ENCODE measurements at places on chromosomes 3 and 15. TPM values are rescaled to one million over a fixed set of nuclear protein-coding genes. Genes with fewer than 3 reads are reported as not detected.
A peak's percentile ranks its signal among the peaks of the same experiment; 100 is the strongest.

DNA sequence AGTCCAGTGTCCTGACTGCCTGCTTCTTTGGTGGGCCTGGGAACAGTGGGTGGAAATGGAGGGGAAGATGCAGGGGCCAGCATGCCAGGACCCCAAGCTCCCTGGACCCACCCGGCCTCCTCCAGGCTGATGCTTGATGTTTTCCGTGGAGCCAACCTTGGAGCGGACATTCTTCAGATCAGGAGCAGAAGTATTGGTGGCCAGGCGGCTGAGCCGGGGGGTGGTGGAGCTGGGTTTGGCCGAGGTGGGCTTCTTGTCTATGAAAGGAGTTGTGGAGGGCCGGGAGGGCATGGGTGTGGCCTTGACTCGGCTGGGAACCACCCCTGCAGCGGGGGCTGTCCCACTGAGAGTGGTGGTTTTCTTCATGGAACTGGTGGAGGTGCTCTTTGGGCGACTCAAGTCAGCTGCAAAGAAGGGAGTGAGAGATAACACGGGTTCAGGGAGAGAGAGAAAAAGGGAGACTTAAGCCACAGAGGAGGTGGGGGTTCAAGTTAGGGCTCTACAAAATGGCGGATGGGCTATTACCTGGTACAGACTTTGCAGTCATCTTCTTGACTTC, 67.8 kb downstream of the DHX30 start:
- no peak for DNase-seq

Gene TXNRD3
- 9.8 TPM for total RNA-seq

Gene SOX14
- not detected for total RNA-seq

Gene SYNM
- 4.0 TPM for total RNA-seq

GRCh38 chr3:193744822-193745684, 152.0 kb downstream of the OPA1 start:
- no peak for DNase-seq

Gene P2RY14
- total RNA-seq, result not detected

GRCh38 chr3:126342991-126343648, 14.1 kb downstream of the KLF15 start:
- no peak for DNase-seq

- DNase-seq, result peak; percentile 62
These were observed 237.1 kb upstream of the CFAP20DC start for GRCh38 chr3:59286791-59287531.

- DNase-seq, result peak; percentile 25
These were observed 9.1 kb upstream of the HHATL start for GRCh38 chr3:42711491-42712343.

- DNase-seq, result peak; percentile 68
These were observed 7.6 kb upstream of the TMEM44 start for GRCh38 chr3:194640829-194641228.

DNA sequence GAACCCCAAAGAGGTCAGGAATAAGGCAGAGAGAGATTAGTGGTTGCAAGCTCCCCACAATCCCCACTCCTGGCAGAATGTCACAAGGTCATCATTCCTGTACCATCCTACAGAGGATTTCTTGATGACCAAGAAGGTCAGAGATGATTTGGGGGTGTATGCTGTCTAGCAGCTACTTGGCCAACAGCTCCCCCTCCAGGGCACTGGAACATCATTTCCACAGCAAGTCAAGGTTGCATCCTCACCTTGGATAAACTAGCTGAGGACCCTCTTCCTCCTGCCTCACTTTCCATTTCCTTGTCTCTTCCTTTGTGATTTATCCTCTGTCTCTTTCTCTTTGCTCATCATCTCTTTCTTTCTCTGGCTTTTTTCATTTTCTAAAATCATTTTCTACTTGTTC, 106.3 kb downstream of the PROS1 start:
- no peak for DNase-seq

DNA sequence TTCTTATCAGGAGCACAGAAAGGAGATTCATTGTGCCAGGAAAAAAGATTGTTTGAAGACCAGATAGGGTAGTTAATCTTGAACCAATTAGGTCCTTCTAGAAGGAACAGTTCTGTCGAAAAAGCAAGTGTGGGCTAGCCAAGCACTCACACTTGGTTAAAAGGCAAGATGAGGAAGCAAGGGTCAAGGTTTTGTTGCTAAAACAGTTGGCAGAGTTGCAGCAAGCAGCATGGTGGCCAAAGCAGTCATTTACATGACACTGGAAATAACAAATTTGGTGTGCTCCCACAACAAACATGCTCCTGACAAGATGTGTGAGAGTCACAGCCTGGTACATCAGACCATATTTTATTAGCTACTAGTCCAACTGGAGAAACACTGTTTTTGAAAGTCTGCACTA, 228.0 kb upstream of the CFAP20DC start:
- no peak for DNase-seq

Gene SAXO2
- 3.6 TPM for total RNA-seq

Gene GOLGA8J
- total RNA-seq, result not detected

DNA sequence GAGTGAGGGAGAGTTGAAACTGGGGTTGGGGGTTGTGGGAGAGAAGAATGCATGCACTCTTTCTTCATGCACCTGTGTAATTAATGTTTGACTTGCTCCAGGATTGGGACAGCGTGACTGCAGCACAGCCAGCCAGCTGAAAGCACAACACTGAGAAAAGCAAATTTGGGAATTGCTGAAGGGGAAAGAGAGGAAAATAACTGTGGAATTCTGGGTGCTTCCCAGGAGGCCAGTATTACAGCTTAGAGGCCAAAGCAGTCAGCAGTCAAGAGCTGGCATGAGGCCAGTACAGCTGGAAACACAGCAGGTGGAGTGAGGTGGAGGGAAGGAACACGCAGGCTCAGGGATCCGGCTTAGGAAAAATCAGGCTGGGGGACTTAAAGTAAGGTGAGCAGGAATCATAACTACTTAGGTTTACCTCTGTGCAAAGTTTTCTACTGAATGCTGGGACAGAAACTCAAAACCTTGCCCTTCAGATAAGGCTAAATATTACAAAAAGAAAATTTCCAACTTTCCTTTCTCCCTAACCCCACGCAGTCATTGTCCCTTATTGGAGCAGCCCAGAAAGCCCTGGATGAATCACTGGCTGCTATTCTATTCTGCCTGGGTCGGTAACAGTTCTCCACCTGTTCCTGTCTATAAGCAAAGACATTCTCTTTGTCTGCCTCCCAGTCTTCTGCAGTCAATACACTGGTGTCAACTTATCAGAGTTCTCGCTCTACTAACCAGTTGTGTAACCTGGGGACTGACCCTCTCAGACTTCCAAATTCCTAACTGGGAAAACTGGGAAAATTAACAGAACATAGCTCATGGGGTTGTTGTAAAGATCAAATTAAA, 167.2 kb downstream of the MAGI1 start:
- DNase-seq, result peak; percentile 95

DNA sequence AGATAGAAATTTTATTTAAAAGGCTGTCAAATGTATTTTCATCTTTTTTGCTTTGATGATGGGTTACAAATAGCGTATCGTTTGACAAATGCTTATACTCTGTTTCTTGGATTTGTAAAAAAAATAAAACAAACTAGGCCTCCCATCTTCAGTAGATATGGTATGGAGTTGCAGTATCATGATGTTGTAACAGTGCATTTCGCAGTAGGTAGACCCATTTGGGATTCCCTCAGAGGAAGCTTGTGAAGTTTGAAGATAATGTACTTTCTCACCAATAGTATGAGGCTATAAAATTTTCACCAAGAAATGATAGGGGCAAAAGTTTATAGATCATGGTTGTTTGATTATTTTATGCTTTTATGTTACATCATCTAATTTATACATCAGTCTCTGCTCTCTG, 10.8 kb downstream of the MBNL1 start:
- no peak for DNase-seq

GRCh38 chr15:64695561-64695992, 79.8 kb downstream of the RBPMS2 start:
- DNase-seq, result no peak

GRCh38 chr3:127374086-127375010, 86.5 kb upstream of the PRR20G start:
- peak; percentile 3 for DNase-seq

Gene ADPRH
- total RNA-seq, result 20.1 TPM

GRCh38 chr15:50163719-50164410, 18.1 kb upstream of the SLC27A2 start:
- no peak for DNase-seq

DNA sequence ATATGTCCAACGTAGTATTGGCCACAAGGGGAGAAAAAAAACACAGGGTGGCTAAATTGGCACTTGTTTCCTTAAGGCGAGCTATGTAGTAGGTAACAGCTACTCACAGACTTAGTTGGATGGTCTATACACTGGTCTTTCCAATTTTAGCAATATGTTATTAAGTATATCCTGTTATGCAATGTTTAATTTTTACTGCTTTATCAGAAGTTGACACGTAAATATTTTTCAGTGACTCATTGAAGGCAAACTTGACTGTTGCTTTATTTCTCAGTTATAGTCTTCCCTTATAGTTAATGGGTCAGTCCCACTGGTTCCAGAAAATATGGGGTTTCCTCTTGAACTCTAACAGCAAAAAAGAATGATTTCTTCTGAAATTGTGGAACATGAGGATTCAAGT, 46.5 kb downstream of the ADPGK start:
- no peak for DNase-seq

Gene SLC7A14
- total RNA-seq, result 0.24 TPM

GRCh38 chr3:161386991-161387770, 15.9 kb upstream of the SPTSSB start:
- no peak for DNase-seq

GRCh38 chr15:38670128-38671005, 105.8 kb upstream of the RASGRP1 start:
- DNase-seq, result no peak

DNA sequence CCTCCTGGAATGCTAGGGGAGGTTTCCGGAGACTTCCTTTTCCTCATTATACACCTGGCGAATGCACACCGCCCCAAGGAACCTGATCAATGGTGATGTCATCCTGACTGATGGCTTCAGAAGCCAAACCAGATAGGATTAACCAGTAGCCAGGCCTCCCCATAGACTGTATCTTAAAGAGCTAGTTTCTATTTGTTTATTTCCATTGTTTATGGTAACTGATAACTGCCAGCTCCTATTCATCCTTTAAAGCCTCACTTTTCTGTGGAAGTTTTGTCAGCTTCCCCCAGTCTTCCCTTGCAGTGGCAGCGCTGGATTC, at the start of gene MKRN2OS:
Gene MKRN2OS (minus strand): TSS at position 27 of the 319 bp plus-strand sequence. CDS start 35 bp downstream, outside the sequence.
- DNase-seq, result no peak

DNA sequence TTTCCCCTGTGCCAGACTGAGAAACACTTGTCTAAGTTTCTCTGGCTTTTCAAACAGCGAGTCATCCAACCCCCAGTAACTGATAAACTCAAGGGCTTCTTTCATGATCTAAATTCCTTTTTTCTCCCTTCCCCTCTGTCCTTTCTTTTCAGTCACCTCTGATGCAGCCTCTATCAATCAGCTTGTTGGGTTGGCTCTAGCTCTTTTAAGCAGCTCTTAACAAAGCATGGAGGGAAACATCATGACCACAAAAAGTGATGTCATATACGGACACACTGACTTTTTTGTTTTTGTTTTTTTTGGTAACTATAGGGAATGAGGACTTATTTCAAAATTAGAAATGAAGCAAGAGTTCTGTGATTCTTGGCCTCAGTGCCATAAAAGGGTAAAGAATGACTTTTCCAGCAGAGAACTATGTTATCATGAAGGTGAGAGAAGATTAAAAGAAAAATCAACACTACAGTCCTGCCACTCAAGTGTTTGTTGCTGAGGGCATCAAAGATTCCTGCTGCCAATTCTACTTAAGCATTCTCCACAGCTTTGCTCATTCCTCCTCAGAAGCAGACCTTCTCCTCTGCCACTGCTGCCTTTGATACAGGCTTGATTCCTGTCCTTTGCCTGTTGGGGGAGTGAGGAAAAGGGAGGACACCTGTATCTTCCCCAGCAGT, 457.0 kb upstream of the ONECUT1 start:
- no peak for DNase-seq

- DNase-seq, result peak; percentile 69
These were observed 24.9 kb downstream of the ALS2CL start for GRCh38 chr3:46668591-46668990.

DNA sequence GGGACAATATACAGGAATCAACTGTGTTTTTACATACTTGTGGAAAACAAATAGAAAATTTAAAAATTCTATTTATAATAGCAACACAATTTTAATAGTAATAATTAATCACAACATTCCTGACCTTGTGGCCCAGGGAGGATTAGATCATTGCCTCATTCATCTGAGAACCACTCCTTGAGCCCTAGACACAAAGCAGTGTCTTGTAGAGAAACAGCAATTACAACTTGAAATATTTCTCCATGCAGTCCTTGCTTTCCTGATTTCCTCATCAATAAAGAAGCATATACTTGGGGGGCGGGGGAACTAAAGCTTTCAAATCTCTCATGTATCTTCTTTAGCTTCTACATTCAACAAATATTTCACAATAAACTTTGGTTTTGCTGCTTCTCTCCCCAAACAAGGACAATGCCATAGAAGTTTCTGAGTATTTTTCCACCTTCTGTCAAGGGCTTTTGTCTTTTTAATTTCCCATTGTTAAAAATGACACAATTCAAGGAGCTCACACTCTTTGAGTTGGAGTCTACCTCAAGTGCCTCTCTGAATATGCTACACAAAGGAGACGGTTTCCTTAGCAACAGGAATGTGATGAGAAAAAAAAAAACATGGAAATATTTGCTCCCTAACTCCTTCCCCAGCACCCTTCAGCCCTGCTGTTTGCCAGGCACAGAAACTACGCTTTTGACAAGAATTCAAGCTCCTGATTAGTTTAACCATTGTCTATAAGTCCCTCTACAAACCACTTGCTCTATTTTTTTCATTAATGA, 118.8 kb downstream of the ARPP21 start:
- DNase-seq, result no peak

Gene C3orf20
- total RNA-seq, result not detected

- peak; percentile 40 for DNase-seq
These were observed 3.4 kb downstream of the PDZRN3 start for GRCh38 chr3:73621388-73621787.

Gene RBP2
- total RNA-seq, result 0.78 TPM

DNA sequence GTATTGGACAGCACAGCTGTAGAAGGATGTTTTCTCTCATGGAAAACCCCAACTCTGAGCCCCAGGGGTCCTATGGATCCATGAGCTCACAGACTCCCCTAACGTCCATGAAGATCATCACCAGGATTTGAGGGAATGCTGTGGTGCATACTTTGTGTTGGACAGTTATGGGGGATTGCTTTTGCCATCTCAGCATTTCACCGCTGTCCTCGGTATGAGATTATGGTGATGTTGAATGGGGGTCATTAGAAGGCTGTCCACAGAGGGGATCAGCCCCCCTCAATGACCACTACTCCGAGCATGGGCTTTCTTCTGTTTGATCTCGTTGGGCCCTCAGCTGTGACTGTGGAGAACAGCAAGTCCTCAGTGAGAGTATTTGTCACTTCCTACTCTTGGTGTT, 255.2 kb upstream of the CTDSPL start:
- DNase-seq, result no peak
